ENCODE measurements at places on chromosomes 5 and 9.

GRCh38 chr9:137126786-137127185, 12.2 kb upstream of the GRIN1 start:
- DNase-seq, result no peak

GRCh38 chr9:6413365-6414246, 607 bp downstream of the UHRF2 start:
- DNase-seq, result no peak

DNA sequence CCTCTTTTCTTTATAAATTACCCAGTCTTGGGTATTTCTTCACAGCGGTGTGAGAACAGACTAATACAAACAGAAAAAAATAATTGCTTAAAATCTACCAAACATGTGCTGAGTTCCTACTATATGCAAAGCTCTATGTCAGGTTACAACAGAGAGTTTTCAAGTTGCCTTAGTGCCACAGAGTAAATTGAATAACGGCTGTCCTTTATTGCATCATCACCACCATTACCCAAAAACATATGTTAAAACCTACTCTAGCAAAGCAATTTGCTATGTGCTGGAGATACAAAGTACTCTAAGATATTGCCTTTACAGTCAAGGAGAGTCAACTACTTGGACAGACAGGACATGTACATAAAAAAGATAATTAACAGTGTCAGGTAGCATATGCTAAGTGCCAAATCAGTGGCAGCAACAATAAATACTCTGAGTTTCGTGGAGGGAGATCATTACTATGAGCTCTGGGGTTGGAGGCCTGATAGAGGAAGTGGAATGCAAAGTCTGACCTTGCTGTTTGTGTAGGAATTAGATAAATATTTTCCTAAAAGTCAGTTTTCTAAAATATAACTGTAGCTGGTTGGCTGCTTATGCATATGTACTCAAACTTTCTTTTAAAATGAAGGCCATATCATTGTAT, 1058.7 kb upstream of the WWC1 start:
- no peak for DNase-seq

GRCh38 chr9:128285033-128285784, 9.1 kb downstream of the SWI5 start:
- no peak for DNase-seq

All from cortex of kidney (tissue), 1 donor.